ENCODE measurements at places on chromosomes 2 and 18.

DNA sequence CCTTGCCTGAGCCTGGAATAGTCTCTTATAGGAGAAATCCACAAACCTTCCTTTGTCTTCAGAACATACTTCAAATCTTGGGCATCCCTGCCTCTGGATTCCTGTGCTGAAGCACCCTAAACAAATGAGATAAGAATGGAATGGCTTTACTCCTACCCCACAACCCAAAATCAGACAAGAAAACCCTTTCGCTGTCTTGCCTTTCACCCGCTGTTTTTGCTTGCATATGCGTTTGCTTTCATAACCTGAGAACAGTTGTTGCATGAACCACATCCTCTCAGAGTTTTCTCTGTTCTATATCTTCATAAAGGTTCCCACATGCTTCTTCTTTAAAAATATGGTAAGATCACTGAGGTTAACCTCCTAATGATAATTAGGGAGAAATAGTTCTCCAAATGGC, 132.1 kb upstream of the MAP3K20 start:
- no peak for DNase-seq

DNA sequence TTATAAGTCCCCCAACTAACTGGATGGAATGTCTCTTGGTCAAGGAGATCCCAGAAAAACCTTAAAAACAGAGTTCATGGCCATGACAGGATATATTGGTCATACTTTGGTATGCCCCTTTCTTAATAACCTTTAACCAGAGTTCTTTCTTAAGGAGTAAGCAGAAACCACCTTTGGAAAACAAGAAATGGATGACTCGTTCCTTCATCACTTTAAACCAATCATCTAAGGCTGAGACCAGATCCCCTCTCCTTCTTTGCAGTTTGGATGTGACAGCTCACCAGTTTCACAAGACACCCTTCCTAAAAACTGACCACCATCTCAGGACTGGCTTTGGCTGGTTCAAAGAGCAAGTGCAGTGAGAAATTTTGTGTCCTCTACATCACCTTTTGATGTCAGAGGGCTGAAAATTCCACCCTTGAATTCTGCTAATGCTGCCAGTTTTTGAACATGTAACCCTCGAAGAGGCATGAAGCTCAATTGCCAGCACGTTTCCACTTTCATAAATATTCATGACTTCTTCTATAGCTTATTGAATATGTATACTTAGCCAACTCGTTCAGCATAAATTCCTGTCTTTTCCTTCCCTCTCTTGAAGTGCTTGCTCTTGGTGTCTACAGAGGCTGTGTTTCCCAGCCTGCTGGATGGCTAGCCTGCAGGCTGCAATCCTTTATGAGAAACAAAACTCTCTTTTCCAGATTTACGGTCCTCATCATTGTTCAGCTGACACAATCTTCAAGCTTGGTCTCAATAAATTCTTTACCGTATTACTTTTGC, 1323.5 kb upstream of the TMEFF2 start:
- no peak for DNase-seq

DNA sequence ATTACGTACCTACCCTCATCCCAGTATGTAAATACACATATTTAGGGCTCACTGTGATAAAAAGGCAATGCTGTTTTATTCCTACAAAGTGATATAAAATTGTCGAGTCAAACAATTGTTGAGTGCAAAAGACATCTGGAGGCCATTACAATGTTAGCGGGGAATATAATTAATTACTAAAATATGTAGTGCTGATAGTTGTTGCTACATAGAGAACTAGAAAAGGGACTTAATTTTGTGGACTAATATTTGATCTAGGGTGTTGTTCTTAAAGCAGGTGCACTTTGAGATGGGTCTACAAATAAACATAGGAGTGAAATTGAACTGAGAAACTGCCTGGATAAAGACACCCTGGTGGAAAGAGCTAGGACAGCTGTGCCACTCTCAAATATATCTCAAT, 300.1 kb downstream of the NOL4 start:
- DNase-seq = no peak

DNA sequence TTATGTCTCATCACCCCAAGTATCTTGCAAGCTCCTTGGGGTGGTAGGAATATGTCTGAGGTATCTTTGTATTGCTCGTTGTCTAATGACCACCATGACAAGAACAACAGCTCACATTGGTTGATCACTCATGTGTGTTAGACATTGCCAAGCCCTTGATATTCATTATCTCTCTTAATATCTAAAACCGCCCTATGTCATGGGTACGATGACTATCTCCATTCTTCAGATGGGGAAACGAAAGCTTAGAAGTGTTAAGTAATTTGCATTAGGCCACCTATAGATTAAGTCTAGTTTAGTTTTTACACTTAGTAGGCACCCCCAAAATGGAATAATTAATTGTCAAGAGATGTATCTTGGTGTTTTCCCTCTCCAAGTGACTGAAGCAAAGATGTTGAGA, 57.0 kb downstream of the ICOS start:
- no peak for DNase-seq

DNA sequence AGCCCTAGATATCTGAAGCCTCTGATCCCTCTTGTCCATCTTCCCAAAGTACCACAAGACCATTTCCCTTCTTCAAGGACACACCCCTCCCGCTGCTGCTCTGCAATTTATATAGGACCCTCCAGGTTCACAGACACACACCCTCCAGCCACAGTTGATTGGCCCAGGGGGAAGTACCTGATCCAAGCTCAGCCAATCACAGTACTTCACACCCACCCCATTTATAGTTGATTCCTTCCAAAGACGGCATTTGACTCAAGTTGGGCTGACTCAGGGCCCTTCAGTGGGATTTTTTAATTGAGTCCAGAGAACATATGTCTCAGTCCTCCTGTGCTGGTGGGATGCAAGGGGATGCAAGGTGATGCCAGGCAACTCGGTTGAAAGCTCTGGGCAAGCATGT, 59.2 kb downstream of the GYPC start:
- DNase-seq = no peak

- no peak for DNase-seq
Measured at GRCh38 chr18:6793986-6794385, 64.5 kb downstream of the ARHGAP28 start.

- DNase-seq = no peak
Measured at GRCh38 chr2:216615298-216616082, 17.7 kb upstream of the IGFBP2 start.

GRCh38 chr2:76930056-76930744, 592.0 kb downstream of the LRRTM4 start:
- no peak for DNase-seq

- no peak for DNase-seq
Measured at GRCh38 chr2:64045938-64046337, 26.7 kb upstream of the VPS54 start.

GRCh38 chr2:109129356-109129920, 433 bp downstream of the SH3RF3 start:
- peak; percentile 35 for DNase-seq

DNA sequence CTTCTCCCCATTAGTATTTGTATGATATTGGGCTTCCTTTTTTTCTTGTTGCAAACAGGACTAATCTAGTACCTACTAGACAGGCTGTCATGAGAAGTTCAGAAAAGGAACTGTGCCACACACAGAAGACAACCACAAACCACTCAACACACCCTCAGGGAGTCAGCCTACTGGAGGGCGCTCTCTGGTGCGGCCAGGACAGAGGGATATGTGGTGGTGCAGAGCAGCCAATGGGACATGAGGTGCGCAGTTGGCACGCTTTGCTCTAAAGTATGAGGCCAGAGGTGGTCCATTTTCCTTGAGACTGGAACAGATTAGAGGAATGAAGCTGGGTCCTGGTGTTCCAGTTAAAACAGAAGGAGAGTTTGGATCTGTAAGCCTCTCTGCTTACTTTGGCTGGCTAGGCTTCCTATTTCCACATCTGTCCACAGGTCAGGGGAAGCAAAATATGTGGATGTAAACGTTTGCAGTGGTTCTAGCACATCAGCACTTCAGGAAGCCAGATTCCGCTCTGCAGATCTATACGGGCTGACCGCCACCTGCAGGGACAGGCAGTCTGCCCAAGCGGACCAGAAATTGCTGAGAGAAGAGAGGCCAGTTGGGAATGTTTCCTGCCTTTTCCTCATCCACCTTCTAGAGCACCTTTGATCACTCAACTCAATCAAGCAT, 114.1 kb downstream of the GFPT1 start:
- no peak for DNase-seq

Measured in ELF-1 (cell line).